ENCODE measurements at places on chromosomes 11 and 22.
A peak's percentile ranks its signal among the peaks of the same experiment; 100 is the strongest.

- no peak for DNase-seq
Measured at GRCh38 chr11:120686516-120686915, 175.0 kb downstream of the GRIK4 start.

- DNase-seq = no peak
Measured at GRCh38 chr11:95485115-95485900, 254.3 kb upstream of the SESN3 start.

DNA sequence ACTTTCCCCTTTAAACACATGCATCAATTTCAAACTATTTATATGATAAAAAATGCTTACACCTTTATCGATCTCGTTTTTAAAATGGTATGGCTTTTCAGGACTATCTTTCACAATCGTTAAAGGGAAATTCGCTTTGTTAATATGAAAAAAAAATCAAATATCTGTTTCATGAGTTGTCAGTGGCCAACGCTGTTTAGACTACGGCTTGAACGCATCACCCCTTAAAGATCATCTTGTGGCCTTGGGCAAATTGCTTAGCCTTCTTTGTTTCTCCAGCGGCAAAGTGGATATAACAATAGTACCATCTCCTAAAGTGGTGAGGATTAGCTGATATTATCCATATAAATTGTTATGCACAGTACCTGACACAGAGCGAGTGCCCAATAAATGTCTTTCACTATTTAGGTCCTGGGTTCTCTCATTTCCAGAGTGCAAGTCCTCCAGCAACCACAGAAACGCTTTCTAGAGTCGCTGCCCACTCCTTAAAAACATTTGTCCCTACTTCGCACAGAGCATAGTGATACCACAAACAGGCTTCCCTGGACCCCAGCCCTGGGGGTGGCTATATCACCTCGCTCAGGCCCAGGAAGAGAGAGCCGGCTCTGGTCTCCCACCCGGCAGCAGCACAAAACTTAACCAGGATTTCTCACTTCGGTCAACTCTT, 904 bp downstream of the SLC35F2 start:
- no peak for DNase-seq

DNA sequence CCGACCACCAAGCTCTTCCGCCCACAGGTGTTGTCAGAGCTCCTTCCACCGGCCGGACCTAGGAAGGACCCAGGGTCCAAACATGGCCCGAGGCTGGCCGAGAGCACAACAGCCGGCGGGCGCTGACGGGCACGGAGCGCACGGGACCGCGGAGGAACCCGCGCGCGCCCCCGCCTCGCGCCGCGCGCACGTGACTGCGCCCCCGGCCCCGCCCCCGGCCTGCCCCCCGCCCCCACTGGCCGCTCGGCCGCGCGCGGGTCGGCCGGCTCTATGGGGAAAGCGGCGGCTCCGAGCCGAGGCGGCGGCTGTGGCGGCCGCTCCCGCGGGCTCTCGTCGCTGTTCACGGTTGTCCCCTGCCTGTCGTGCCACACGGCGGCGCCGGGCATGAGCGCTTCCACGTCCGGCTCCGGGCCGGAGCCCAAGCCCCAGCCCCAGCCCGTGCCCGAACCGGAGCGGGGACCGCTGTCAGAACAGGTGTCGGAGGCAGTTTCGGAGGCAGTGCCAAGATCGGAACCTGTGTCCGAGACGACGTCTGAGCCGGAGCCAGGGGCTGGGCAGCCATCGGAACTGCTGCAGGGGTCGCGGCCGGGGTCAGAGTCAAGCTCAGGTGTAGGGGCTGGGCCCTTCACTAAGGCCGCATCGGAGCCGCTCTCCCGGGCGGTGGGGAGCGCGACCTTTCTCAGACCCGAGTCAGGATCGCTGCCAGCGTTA, at the start of gene OSBP2:
OSBP2 (plus strand) TSS at position 235 of the 711 bp plus-strand sequence; CDS start at position 271, 36 bp downstream.
- DNase-seq = no peak

DNA sequence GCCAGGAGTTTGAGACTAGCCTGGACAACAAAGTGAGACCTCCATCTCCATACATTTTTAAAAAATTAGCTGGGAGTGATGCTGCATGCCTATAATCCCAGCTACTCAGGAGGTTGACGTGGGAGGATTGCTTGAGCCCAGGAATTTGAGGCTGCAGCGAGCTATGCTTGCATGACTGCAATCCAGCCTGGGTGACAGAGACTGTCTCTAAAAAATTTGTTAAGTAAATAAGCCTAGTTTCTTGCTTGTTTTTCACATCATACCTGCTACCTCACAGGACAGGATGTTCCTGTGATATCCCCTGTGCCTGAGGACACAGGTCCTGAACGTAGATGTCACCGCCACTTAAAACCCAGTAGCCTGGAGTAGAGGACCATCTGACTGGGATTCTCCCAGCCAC, 348.6 kb downstream of the MN1 start:
- no peak for DNase-seq

DNA sequence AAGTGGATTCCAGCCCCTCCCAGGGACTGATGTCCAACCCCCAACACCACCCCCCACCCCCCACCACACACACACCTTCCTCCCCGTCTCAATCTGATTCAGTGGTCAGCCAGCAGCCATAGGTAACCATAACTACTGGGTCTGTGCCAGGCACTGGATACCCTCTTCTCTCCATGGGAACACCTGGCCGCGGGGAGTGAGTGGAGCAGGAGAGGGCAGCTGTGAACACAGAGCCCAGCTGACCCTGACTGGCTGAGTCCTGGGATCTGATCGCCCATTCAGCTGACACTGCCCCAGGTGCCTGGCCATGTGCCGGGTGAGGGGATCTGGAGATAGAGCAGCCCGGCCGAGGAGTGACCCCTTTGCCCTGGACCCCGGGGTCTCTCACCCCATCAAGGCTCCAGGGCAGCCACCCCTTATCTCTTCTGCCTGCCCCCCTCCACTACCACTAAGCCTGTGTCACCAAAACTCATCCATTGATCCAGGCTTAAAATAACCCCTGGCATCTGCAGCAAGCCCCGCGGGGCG, 2.6 kb upstream of the SHISA8 start:
- DNase-seq = no peak

GRCh38 chr22:31451709-31452571, 37.7 kb downstream of the EIF4ENIF1 start:
- peak; percentile 57 for DNase-seq

DNA sequence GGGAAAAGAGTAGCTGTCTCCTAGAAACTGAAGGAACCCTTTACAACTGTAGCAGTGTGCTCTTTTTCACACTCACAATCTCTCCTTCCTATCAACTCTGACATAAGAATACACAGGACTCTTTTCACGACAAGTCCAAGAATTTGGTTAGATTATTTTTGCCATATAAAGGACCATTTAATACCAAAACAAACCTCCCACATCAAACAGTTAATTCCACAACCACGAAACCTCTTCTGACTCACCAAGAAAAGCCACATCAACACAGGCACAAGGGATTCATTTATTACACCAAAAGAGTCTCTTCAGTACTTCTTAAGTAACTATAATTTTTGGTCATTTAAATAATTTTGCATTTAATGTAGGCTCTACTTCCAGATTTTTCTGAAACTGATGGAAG, 222.6 kb upstream of the PITPNB start:
- DNase-seq = peak; percentile 89

DNA sequence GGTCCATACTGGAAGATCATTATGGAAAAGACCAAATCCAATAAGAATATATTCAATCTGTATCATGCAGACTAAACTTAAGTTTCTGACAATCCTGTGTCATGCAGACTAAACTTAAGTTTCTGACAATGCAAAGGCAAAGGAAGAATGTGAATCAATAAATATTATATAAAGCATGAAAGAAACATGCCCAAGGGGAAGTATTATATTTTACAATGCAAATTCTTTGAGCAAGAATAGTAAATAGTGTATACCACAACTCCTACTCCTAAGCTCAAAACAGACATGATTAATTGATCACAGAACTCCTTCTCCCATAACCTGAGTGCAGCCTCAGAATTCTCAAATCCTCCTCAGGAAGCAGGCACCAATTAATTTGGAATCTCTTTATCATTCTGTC, 71.3 kb upstream of the BDNF start:
- DNase-seq = no peak

DNA sequence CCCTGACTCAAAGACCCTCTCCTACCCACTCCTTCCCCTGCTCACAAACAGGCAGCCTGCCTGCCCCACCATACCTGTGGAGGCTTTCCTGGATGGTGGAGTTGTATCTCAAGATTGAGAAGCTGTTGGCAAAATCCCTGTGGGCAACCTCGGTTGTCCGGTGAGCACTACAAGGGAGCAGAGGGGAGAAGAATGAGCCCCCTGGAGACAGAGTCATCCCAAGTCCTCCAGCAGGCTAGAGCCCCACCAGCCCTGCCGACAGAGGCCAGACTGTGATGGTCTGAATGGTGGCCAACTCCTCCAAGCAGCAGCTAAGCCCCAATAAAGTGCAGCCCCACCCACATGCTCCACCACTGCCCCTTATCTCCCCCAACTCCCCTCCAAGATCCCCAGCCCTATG, 17.5 kb downstream of the TMPRSS13 start:
- no peak for DNase-seq

- no peak for DNase-seq
Measured at GRCh38 chr11:77095551-77096490, 6.8 kb upstream of the OMP start.

DNA sequence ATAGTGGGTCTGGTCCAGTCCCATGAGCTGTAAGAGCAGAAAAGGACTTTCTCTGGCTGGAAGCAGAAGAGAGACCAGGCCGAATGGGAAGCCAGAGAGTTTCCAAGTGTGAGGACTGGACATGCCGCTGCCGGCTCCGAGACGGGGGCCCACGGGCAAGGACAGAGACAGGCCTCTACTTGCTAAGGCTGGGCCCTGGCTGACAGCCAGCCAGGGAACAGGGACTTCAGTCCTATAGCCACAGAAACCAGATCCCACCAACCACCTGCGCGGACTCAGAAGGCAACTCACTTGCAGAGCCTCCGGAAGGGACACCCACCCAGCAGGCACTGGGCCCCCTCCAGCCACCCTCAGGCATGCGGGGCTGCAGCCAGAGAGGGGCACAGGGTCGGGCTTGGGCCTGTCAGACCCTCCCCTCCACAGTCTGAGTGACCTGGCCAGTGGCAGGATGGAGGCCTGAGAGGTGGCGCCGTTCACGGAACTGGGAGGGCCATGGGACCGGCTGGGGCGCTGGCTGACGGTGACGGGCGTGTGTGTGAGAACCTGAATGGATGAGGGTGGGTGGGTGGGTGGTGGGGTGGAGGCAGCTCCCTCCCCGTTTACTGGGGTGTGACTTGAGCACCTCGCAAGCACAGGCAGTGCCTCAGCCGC, 47.8 kb upstream of the A4GALT start:
- no peak for DNase-seq

GRCh38 chr11:69164824-69165223, 9.1 kb downstream of the SMIM38 start:
- DNase-seq = no peak

- no peak for DNase-seq
Measured at GRCh38 chr22:38129856-38130255, 19.4 kb upstream of the BAIAP2L2 start.

DNA sequence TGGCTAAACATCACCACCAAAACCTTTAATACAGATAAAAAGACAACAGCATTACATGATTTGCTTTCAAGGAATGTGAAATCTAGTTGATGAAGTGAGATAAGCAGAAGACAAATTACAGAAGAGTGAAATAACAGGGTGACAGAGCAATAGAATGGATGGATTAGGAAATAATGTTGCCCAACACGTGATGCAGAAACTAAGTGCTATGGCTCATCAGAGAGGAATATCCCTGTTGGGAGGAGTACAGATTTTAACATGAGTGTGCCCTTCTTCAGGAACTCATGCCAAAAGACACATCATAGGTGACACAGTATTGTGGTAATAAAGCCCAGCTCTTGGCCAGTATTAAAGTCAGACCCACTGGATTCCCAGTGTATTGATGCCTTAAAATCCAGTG, 176.6 kb upstream of the RAG2 start:
- DNase-seq = peak; percentile 74
